ENCODE measurements at places on chromosomes 2 and 18. TPM values are rescaled to one million over a fixed set of nuclear protein-coding genes. Genes with fewer than 3 reads are reported as not detected.

GRCh38 chr2:63189026-63189425, 138.4 kb downstream of the OTX1 start:
- no peak for DNase-seq

GRCh38 chr18:48680339-48681250, 141.8 kb downstream of the CTIF start:
- DNase-seq = no peak

- no peak for DNase-seq
These were observed 16.6 kb upstream of the RPE start for GRCh38 chr2:209985874-209986273.

DNA sequence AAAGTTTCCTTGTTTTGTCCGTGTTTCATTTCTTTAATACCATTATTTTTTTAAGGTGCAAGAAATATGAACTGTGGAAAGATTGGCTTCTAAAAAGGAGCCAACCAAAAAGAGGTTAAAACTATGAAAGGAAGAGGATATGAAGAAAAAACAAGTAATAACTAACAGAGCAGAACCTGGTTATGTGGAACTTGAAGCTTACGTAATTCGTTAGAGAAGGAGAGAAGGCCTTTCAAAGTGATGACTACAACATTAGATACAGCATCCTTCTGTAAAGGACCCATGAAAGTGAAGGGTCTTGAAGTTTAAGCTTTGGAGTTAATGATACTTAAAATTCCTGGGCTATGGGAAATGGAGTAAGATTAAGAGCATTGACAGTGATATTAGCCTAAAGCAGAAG, 84.5 kb downstream of the ANKRD12 start:
- DNase-seq = no peak

DNA sequence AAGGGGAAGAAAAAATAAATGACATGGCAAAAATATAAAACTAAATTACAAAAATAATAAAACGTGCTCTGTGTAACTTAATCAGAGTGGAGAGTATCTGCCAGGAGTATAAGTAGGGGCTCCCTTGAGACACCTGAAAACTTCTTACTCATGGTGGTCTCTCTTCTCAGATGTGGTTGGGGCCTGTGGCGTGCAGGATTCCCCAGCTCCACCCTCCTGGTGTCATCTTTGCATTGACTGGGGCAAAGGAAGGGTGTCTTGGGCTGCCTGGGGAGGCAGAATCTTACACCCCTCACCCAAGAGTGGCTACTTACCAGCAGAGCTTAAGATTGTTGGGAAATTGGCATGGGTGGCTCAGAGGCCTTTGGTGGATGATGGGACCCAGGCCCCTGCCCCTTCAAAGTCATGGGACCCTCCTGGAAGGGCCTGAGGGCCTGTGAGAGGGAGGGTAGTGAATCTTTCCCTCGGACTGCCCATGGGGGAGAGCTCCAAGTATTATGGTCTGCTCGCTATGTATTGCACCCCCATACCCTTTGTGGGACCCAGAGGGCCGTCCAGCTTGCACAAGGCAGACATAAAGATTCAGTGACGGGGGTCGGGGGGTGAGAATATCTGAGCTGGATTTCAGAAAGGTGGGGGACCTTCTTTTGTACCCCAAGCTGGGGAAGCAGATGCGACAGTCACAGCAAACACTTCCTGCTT, 6.9 kb upstream of the TRAF3IP1 start:
- DNase-seq = no peak

- DNase-seq = no peak
These were observed 89.3 kb upstream of the CELF4 start for GRCh38 chr18:37654731-37655369.

DNA sequence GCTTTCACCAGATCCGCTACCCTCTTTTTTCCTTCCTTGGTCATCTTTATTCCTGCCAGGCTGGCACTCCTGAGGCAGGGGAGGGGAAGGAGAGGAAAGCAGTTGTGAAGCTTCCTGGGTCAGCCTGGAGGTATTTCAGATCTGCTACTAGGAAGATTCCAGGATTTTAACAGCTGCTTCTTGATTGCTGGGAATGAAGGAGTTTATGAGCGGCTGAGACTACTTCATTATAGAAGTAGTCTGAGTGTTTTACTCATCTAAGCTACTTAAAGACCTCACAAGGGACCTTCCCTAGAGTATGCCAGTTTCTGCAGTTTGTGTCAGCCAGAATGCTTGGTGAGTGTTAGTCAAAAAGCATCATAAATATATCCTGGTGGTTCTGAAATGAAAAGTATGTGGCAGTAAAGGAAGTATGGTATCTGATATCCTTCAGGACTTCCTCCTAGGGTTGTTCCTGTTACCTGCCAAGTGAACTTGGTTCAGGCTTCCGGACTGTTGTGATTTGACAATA, 1.9 kb downstream of the TANC1 start:
- DNase-seq = peak; percentile 5

DNA sequence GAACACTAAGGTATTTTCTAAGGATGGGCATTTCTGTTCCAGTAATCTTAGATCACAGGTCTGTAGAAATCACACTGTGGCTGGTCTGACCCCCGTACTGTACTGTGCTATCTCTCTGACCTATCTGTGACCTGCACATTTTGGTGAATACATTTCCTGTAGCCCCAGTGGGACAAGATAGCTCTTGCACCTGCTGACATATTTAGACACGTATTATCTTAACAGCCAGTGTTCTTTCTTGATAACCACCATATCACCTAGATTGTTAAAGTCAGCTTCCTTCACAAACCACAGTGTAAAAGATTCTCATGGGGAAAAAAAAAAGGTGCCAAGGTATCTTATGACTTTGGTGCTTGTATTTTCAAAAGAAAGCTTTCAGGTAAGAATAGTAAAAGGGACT, 39.8 kb upstream of the TMEM247 start:
- no peak for DNase-seq

GRCh38 chr18:36265015-36265414, 32.5 kb upstream of the FHOD3 start:
- no peak for DNase-seq

DNA sequence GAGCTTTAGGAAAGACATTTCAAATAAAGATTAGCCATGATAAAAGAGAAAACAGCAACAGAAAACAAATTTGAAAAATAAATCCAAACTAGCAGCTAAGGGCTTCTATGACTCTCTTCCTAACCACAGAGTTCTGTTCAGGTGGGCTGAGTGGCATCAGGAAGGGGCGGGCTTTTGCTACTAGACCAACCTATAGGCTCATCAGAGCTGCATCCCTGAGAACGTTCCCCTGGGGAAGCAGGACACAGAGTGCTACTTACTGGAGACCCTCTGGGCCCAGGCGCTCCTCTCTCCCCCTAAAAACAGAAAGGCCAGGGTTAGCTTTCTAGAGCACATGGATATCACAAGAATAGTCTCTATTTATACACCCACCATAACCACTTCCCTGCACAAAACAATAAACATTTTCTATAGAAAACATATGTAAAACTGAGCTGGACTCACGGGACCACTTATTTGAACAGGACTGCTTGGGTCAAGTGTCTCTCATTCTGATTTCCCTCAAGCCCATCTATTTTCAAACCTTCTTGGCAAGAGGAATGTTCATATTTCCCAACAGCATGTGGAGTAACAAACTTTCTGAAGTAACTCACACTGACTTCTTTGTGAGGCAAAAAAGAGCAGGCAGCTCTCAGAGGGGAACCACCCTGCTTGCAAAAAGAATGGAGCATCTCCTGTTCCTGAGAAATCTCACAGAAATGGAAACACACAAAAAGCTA, 78.9 kb upstream of the LMAN1 start:
- DNase-seq = no peak

GRCh38 chr18:46448347-46448746, 208.7 kb downstream of the LOXHD1 start:
- no peak for DNase-seq

DNA sequence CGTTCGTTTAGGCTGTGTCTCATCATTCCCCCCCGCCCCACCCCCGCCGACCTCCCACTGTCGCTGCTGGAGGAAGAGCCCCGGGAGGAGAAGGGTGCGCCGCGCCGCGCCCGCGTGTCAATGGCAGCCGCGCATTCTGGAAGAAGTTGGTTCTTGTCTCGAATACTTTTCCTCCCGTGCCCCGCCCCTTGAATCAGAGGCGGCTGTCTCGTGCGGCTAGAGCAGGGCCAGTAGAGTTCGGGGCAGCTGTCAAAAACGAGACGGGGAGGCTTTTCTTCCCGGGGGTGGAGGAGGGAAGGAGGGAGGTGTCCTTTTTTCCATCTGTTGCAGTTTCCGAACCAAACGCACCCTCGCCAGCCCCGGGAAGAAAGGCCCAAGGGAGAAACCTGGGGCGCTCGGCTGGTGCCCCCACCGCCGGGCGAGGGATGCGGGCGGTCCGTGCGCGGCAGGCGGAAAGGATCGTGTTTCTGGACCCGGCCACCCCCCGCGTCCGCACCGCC, 410 bp upstream of the TGIF1 start:
- no peak for DNase-seq

DNA sequence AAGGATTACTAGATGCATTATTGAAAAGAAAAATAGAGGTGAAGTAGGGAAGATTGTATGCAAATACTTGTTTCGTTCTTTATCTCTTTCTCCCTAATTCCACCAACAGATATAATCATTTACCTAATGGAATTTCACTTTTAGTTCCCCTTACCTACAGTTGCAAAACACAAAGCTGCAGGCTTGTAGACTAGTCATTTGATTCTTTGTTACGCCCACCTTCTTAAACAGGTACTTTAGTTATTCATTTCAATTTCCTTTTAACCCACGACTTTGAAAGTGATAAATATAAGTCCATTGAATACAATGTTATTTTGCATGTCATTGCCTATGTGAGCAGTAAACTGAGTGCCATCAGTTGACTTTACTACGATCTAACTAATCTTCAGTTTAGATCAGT, 3.9 kb upstream of the HRH4 start:
- DNase-seq = no peak

DNA sequence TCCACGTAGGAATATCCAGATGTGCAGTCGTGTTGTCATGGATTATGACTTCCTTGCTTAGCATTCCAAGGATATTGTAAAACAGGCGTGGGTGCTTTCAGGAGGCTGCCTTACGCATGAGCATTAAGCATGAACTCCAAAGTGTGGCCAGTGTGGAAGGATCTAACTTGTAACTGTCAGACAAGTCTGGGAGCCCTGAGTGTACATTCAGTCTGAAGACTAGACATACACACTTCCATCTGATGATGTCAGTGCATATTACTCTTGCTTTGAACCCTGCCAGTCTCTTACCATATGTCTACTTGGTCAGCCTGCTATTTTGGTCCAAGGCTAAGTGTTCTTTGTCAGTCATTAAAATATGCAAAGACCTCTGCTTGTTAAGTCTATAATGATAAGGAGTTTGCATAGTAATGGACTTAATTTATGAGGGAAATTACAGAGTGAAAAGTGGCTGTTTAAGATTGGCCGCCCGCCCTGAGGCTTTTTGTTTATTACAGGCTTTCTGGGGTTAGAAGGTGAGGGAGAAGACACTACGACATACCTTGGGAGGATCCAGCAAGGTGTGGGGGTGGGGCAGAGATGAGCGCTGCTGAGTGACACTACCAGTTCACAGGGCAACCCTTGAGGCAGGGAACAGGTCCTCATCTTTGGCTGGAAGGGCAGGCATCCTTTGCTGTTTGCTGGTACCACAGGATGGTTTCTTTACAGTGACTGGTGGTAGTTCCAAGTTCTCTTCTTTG, 48.3 kb downstream of the CABLES1 start:
- no peak for DNase-seq

DNA sequence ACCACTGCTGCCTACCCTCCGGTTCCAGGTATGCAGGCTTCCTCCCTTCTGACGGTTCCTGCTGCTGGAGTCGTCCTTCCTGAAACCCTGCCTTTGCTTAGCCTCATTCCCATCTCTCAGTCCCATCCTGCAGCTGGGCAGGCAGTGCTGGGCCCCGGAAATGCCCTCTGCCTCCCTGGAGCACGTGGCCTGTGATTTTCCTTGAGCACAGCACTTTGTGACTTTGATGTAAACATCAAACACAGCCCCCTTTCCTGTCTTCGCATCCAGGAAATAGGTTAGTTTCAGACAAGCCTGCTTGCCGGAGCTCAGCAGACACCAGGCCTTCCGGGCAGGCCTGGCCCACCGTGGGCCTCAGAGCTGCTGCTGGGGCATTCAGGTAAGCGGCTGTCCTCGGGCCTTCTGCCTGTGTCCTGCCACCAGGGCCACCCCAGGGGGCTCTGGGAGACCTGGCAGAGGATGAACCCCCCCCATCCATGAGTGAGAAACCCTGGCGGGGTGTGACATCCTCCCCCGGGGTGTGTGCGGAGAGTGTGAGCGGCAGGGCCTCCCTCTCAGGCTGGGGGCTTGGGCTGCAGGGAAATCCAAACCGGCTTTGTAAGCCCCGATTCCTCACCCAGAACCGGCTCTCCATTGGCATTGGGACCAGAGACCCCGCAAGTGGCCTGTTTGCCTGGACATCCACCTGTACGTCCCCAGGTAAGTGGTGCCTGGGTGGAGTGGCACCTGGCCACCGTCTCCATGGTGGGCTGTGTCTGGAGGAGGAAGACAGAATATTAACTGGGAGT, at the start of gene ZAP70:
TSS of gene ZAP70 (plus strand) at position 281 of the 788 bp plus-strand sequence. CDS start 10,461 bp downstream, outside the sequence.
- DNase-seq = no peak

DNA sequence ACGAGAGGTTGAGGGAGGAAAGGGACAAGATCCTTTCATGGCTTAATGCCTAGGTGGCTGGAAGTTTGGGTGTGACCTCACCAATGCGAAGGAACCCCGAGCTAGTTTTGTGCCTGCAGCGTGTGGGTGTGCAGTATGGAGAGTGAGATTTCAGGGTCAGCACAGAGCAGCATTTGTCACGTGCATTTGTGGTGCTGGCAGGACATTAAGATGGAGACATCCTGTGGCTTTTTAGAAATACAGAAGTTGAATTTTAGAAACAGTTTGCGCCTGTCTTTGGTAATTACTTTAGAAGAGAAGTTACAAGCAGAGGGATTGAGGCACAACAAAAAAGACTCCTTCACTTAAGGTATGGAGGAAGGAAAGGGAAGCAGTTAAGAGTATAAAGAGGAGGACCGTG, 258.2 kb upstream of the THUMPD2 start:
- DNase-seq = peak; percentile 4

CDH19 gene
- total RNA-seq = 34.4 TPM

LRATD1 gene
- 36.9 TPM for total RNA-seq

PXDN gene
- 14.1 TPM for total RNA-seq

NPPC gene
- 9.2 TPM for total RNA-seq

MAP3K19 gene
- total RNA-seq = 0.62 TPM

TMEM178A gene
- total RNA-seq = 72.8 TPM

IL36RN gene
- total RNA-seq = not detected

LRP2 gene
- 70.2 TPM for total RNA-seq

SLC4A3 gene
- 50.9 TPM for total RNA-seq

ADGRF3 gene
- total RNA-seq = 0.82 TPM

SKA1 gene
- total RNA-seq = not detected
